NCI-H1105 (cell line): ENCODE measurements at places on chromosomes 16 and 17.

GRCh38 chr17:8736362-8736761 lies 8.3 kb downstream of the CCDC42 start:
- no peak for DNase-seq

- DNase-seq, result no peak
Measured at GRCh38 chr16:53209877-53210276, 155.1 kb downstream of the CHD9 start.

GRCh38 chr16:67477960-67478554 lies 2.9 kb downstream of the ATP6V0D1 start:
- DNase-seq, result no peak

- no peak for DNase-seq
Measured at GRCh38 chr17:58693208-58693607, 806 bp downstream of the RAD51C start.

- peak; percentile 74 for DNase-seq
Measured at GRCh38 chr17:38729886-38730525, at the start of gene CISD3. Gene CISD3 (plus strand): TSS chr17:38730341. CDS start chr17:38730359, 18 bp downstream.

GRCh38 chr16:22052980-22053379 lies 39.4 kb upstream of the VWA3A start:
- no peak for DNase-seq

DNA sequence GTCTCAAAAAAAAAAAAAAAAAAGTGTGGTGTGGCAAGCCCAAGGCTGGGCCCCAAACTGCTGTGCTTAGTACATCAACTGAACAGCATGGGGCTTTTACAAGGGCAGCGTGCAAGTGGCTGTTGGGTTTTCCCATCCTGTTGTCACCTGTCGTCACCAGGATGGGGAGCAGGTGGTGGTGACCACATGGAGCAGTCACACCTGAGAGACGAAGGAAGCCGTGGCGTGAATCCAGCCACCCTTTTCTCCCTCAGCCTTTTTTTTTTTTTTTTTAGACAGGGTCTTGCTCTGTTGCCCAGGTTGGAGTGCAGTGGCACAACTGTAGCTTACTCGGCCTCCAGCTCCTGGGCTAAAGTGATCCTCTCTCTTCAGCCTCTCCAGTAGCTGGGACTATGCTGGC lies 4.1 kb upstream of the MRPL58 start:
- no peak for DNase-seq

DNA sequence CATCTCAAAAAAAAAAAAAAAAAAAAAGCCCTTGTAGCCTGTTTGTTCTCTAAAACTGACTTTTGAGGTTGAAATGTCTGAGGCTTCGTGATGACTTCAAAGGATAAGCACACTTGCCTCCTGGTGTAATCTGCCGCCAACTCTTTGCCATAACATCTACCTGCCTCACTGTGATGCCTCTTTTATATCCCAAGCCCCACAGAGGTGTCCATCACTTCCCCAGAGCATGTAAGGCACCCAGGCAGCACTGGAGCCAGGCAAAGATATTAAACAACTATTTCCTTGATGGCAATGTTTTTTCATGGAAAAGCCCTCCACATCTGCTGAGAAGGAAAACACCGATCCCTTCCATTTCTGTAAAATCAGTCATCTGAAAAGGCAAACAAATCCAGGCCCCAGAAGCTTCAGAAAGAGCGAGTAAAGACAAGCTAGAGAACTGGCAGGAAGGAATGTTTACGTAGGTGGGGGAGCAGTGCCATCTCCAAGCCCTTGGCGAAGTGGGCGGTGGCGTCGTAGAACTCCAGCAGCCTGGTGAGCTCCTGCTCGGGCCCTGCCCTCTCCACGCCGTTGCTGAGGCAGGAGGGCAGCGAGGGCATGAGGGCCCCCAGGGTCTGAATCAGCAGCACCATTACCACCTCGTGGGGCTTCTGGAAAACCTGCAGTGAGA lies 28.6 kb downstream of the COG7 start:
- DNase-seq, result peak; percentile 40

GRCh38 chr17:46150216-46150963 lies 42.8 kb downstream of the KANSL1 start:
- DNase-seq, result no peak

- no peak for DNase-seq
Measured at GRCh38 chr16:49658531-49658930, 197.4 kb downstream of the ZNF423 start.
